ENCODE measurements at places on chromosomes 2 and 18.

DNA sequence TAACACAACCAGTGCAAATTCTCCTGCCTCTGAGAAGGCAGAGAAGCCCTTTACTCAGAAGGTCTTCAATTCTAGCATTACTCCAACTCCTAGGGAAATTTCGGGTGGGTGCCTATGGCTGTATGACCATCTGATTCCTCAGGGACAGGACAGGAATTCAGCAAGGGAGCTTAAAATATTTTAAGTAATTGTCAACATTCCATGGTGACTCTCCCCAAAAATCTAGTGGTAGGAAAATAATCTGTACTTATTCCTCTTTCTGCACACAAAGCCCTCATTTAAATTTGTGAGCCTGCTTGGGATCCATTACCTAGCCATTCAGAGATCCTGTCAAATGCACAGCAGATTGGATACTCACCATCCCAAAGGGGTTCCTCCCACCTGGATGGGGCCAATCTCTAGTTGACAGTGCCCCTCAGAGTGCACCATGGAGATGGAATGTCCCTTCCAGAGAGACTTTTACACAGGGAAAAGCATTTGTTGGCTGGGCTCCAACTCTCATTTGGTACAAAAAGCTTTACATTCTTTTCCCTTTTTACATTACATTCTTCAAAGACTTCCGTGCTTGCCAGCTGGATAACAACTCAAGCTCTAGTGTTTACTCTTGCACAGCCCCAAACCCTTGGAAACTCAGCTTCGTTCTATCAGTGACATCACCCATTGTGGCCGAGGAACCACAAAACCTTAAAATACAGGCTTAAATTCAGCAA lies 3.1 kb upstream of the TMEM150A start:
- peak; percentile 48 for DNase-seq

GRCh38 chr2:239566995-239567568 lies 166.3 kb upstream of the HDAC4 start:
- DNase-seq, result no peak

DNA sequence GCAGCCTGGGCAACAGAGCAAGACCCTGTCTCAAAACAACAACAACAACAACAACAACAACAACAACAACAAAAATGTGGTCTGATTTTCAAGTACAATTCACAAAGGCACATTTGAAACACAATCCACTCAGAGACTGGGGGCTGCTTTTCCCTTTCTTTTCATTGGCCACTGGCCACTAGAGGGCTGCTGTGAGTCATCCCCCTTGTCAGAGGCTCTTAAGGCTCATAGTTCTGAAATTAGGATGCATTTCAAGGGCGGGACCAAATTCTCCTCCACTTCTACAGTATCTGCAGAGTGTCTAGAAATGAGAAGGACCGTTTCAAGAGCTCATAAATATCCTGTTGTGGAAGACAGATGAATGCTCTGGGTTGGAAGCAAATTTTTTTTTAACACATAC lies 285.4 kb downstream of the NRXN1 start:
- DNase-seq, result no peak

- no peak for DNase-seq
These were observed 8.3 kb downstream of the NEU4 start for GRCh38 chr2:241817126-241817820.

DNA sequence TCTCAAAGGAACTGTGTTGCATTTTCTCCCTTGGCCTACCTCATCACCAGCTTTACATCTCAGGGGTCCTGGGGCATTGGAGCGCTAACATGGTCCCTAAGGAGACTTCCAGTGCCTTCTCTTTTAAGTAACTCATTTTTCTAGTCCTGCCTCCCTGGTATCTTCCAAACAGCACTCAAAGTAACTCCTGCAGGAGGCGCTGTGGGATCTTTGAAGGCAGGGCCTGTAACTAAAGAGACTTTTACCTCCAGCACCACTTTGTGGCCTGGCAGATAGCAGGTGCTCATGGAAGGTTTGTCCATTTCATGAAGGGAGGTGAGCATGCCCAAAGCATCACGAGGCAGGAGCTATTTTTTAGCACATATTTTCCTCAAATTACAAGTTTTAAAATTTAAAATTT lies 411.0 kb upstream of the GYPC start:
- DNase-seq, result no peak

DNA sequence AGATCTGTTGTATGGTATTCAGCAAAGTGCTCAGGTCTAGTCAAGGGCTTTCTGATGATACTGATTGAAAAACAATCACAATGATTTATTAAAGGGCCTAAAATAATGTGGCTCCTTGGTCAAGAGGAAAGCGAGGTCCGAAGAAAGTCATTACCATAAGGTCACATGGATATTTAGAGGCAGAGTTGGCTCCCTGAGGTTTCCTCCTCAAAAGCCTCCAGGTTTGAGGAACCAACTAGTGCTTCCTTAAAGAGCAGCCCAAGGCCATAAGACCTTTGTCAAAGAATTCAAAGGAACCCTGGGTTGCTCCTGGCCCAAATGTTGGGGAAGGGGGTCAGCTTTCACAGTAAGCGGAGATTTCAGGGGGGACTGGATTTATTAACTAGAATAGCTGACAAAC lies 280.7 kb upstream of the ATP5MC3 start:
- DNase-seq, result no peak

GRCh38 chr2:139383532-139383931 lies 603.3 kb upstream of the NXPH2 start:
- DNase-seq, result no peak

GRCh38 chr2:238945433-238946150 lies 97.7 kb downstream of the TWIST2 start:
- DNase-seq, result no peak

GRCh38 chr18:24395049-24395795 lies 2.4 kb downstream of the OSBPL1A start:
- DNase-seq, result no peak

- no peak for DNase-seq
These were observed 7.5 kb downstream of the WDPCP start for GRCh38 chr2:63580651-63581297.

DNA sequence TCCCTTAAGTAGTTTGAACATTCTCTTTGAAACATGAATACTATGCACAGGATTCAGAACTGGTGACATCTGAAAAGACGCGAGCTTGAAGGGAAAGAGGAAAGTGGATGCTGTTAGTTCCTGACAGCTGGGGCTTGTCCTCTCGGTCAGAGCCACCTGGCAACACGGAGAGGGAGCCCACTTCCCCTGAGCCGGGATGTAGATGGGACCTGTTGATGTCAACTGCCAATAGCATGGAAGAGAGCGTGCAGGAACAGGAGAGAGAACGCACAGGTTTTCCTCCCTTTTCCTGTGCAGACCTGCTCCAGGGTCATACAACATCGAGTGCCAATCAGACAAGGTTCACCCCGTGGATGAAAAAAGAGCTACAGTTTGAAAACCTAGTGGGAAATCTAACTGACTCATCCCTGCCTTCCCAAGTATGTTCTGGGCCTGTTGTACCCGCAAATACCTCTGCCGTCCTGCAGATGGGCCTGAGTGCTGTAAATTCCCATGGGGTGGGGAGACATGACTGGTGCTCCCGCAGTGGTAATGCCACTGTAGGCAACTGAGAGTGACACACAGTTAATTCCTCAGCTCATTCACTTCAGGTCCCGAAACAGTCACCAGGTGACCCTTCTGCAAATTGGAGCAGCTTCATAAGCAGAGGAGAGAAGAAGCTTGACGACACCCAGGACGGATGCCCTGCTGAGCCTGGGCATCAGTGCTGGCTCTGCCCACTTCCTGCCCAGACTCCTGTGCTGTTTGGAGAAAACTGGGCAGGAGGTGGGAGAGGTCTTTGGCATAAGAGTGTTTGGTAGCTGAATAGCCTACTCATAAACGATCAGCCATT lies 13.9 kb upstream of the MBP start:
- no peak for DNase-seq

DNA sequence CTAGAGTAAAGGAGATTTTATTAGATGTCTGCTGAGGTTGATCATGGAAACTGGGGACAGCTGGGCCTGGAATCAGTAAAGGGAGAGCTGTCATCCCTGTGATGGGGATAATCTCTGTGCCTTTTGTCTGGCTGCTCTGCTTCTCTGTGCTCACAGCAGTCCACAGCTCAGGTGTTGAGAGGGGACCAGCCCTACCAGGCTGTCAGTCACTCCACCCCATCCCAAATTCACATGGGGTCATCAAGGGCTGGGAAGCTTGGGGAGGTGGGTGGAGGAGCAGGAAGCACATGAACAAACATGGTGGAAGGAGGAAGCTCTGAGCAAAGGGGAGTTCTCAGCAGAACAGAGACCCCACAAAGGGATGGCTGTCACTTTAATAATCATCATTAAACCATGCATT lies 13.7 kb upstream of the LRRFIP1 start:
- no peak for DNase-seq

GRCh38 chr2:85429213-85429923 lies 10.9 kb downstream of the SH2D6 start:
- DNase-seq, result no peak

GRCh38 chr2:25259737-25260124 lies 82.0 kb downstream of the DNMT3A start:
- DNase-seq, result no peak

GRCh38 chr2:216679658-216680024 lies 15.7 kb downstream of the IGFBP5 start:
- DNase-seq, result no peak

GRCh38 chr2:236608710-236609109 lies 39.1 kb downstream of the ACKR3 start:
- no peak for DNase-seq

GRCh38 chr18:52140986-52141385 lies 199.0 kb upstream of the DCC start:
- DNase-seq, result no peak

DNA sequence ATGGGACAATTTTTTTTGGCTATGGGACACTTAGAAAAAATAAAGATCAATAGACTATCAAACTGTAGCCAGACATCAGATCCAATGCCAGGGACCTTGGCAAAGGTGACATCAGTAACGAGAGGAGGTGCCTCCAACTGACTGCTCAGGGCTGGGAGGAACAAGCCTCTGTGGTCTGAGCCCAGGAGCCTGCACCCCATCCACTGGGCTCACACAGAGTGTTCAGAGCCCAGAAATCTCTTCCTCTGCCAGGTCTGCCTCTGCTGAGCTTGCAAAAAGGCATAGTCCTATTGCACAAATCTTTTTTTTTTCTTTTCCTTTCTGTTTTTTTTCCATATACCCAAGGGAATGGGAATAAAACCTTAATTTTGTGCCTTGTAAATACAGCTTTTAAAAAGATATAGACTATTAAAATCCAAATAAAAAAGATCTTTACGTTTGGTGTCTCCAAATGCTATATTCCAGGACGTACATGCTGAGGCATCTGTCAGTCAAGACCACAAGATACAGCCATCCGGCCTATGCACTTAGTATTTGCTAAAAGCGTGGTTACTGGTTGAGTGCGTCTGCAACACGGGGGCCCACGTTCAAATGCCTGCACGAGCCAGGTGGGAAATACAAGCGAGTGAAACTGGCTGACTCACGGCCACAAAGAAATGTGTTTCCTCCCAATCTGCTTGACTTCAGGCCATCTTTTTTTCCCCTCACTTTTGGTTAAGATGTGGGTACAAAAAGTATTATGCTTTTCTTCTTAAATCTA lies 7.8 kb upstream of the ARHGAP25 start:
- no peak for DNase-seq

- no peak for DNase-seq
These were observed 3.0 kb downstream of the CD8A start for GRCh38 chr2:86787736-86788135.

GRCh38 chr2:118177884-118178283 lies 89.6 kb downstream of the INSIG2 start:
- DNase-seq, result no peak

DNA sequence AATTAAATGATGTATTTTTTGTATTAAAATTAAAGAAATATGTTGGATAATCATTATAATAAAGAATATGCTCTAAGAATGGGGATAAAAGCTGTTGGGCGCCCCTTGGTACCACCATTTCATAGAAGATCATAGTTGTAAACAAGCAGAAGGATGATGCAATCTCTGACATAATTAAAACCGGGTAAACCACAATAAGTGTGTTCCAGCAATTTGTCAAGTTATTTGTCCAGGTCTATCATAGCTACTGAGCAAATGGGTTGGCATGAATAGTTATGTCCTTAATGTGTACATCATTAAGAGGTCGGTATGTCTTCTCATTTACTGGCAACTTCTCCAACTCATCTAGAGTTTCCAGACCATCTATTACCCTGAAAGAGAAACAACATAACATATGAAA lies 6.7 kb upstream of the CLK1 start:
- no peak for DNase-seq
